ENCODE measurements at places on chromosomes 6 and 20. TPM values are rescaled to one million over a fixed set of nuclear protein-coding genes. Genes with fewer than 3 reads are reported as not detected.

Gene NRSN1
- not detected for total RNA-seq

Gene ULBP2
- 0.65 TPM for total RNA-seq

Gene TBX18
- total RNA-seq = not detected

Gene TMEM244
- total RNA-seq = not detected

Gene GGTLC1
- total RNA-seq = not detected

Gene PRSS35
- total RNA-seq = 0.06 TPM

Gene EPHA7
- total RNA-seq = not detected

Gene HTR1E
- total RNA-seq = not detected

Gene ATP5F1E
- total RNA-seq = 86.9 TPM

Gene CD24
- total RNA-seq = 0.38 TPM

Gene KIF6
- 0.17 TPM for total RNA-seq

Gene DPPA5
- total RNA-seq = not detected

Gene CST5
- not detected for total RNA-seq

Gene CENPQ
- 17.6 TPM for total RNA-seq

Gene TRIM10
- total RNA-seq = not detected

Gene CPXM1
- 1.7 TPM for total RNA-seq

Gene HEY2
- not detected for total RNA-seq

Gene BFSP1
- total RNA-seq = 0.38 TPM

Gene FOXQ1
- total RNA-seq = not detected

Gene C6orf89
- 35.9 TPM for total RNA-seq

Gene MYH7B
- 0.19 TPM for total RNA-seq

Gene SLC4A11
- 4.0 TPM for total RNA-seq

Gene MEI4
- not detected for total RNA-seq

Gene SYTL3
- total RNA-seq = 119 TPM

Gene ELOVL2
- total RNA-seq = not detected

Gene CST7
- total RNA-seq = 163 TPM

Gene SFTA2
- not detected for total RNA-seq

Gene HLA-DMA
- total RNA-seq = 9.9 TPM

Gene COX4I2
- total RNA-seq = not detected

Gene ZBTB46
- total RNA-seq = 0.25 TPM

Gene OR2B6
- not detected for total RNA-seq

Gene BHLHE23
- total RNA-seq = not detected

Gene EYS
- total RNA-seq = not detected

Gene ZNF391
- total RNA-seq = 3.8 TPM

Gene BCAS4
- 23.2 TPM for total RNA-seq

Gene BPI
- not detected for total RNA-seq

Gene GFRAL
- total RNA-seq = not detected

Gene RPS10
- 2,077 TPM for total RNA-seq

Gene GLP1R
- 0.15 TPM for total RNA-seq

Gene MUCL3
- total RNA-seq = not detected

Gene C6orf132
- total RNA-seq = 0.23 TPM

Gene POM121L2
- total RNA-seq = not detected

Gene SYCP2L
- not detected for total RNA-seq

Gene HINT3
- 10.3 TPM for total RNA-seq

Gene MAS1
- not detected for total RNA-seq

Gene SLC35F1
- not detected for total RNA-seq

Gene FRK
- 0.04 TPM for total RNA-seq

Gene ANGPT4
- not detected for total RNA-seq

Gene ALDH8A1
- 0.91 TPM for total RNA-seq

Gene HLA-G
- total RNA-seq = 0.32 TPM

Gene ARMH2
- not detected for total RNA-seq

Gene CEBPB
- 32.6 TPM for total RNA-seq

Gene MCHR2
- not detected for total RNA-seq

Gene LAMA2
- 0.72 TPM for total RNA-seq

Gene FBXO30
- total RNA-seq = 8.2 TPM

Measured in activated CD8-positive, alpha-beta memory T cell treated with anti-CD3 and anti-CD28 coated beads for 36 hours (primary cell).